ENCODE measurements at places on chromosomes 5 and 9. TPM values are rescaled to one million over a fixed set of nuclear protein-coding genes. Genes with fewer than 3 reads are reported as not detected.

DNA sequence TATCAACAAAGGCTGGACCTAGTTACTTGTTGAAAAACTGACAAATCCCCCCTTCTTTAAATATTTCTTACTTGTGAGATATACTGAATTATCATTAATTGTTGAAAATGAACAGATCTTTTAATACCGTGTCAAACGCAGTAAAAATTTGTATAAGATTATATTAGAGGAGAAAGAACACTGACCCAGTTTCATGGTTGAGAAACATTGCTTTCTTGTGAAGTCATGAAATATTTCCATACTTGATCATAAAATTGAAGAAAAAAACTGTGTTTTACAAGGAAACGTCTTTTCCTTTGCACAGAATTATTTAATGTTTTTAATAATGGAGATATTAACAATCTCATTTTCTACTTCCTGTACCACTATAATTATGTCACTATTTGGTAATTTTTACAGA lies 45.8 kb downstream of the MOCS2 start:
- no peak for DNase-seq

GRCh38 chr5:177605667-177606066 lies 5.7 kb downstream of the B4GALT7 start:
- no peak for DNase-seq

DNA sequence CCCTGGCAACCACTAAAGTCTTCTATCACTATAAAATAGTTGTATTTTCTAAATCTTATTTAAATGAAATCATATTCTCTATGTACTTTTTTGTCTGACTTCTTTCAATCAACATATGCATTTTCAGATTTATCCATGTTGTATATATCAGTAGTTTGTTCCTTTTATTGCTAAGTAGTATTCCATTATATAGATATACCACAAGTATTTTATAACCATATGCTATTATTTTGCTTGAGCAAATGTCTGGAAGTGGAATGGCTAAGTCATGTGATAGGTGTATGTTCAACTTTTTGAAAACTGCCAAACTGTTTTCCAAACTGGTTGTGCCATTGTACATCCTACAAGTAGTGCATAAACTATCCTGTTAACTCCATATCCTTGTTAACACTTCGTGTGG lies 131.1 kb downstream of the CWC27 start:
- DNase-seq, result no peak

DNA sequence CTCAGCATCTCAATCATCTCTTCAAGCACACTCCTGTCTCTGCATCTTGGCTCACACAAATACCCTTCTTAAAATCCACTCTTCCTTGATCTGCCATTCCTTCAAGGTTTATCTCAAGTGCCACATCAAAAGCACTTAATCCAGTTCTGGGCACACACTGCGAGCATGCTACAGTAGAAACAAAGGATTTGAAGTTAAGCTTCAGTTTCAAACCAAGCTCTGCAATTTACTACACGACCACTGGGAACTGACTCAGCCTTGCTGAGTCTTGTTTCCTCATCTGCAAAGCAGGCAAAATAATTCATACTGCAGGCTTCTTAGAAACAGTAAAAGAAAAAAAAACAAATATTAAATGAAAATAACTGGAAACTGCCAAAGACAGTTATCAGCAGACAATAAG lies 50.5 kb upstream of the CTNNAL1 start:
- peak; percentile 63 for DNase-seq

GRCh38 chr9:108537756-108538155 lies 318.0 kb downstream of the ACTL7B start:
- no peak for DNase-seq

DNA sequence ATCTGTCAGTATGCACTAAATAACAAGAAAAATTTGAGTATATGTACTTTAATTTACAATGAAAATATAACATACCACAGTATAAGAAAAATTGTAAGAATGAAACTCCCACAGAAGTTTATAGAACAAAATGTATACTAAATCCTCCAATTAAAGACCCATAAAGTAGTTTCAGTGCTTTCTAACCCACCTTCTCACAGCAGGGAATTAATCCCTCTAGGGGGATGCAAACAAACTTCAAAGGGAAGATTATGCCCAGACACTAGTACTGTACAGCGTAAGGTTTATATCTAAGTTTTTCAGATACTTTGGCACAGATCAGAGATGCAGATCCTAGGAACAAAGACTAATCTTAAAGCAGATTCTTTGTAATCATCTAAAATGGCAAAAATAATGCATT lies 57.2 kb downstream of the DENND1A start:
- DNase-seq, result no peak

DNA sequence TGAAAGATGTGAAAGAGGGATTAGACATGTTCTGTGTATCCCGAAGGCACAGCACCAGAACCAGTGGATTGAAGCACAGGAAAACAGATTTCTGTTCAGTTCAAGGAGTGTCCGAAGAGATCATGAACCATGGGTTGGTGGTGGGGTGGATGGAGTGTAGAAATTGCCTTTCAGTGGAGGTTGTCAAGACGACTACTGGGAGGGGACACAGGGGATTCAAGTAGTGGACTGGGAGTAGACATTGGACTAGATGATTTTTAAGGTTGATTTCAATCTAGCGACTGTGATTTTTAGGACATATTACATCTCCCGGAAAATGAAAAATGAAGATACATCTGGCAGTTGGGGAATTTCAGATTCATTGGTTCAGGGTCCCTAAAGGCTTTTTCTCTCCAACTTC lies 35.9 kb upstream of the TNFAIP8 start:
- no peak for DNase-seq

GRCh38 chr5:60354311-60354710 lies 345.7 kb downstream of the DEPDC1B start:
- no peak for DNase-seq

- DNase-seq, result no peak
Measured at GRCh38 chr9:78167356-78167755, 68.5 kb upstream of the CEP78 start.

DNA sequence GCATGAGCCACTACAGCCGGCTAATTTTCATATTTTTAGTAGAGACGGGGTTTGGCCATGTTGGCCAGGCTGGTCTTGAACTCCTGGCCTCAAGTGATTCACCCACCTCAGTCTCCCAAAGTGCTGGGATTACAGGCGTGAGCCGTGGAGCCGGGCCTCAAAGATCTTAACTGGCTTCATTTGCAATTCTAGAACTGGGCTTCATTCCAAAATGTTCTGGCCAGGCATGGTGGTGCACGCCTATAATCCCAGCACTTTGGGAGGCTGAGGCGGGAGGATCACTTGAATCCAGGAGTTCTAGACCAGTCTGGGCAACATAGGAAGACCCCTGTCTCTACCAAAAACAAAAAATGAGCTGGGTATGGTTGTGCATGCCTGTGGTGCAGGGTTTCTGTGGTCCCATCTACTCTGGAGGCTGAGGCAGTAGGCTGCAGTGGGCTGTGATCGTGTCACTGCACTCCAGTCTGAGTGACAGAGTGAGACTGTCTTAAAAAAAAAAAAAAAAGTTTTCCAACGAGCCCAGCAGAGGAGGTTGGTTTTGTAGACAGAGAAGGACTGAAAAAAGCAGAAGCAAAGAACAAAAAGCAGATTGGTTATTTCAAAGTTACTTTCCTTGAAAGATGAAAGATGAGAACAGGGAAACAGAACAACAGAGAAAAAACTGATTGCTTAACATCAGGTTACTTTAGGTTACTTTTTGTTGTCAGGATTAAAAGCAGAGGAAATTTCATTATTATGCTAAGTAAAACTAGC lies 78.2 kb downstream of the ANKRD55 start:
- DNase-seq, result no peak

PHF24 gene
- total RNA-seq, result not detected

PCDHB3 gene
- not detected for total RNA-seq

NOXA1 gene
- total RNA-seq, result 0.10 TPM

GRCh38 chr5:134396274-134396673 lies 15.4 kb downstream of the CDKN2AIPNL start:
- DNase-seq, result no peak

DNA sequence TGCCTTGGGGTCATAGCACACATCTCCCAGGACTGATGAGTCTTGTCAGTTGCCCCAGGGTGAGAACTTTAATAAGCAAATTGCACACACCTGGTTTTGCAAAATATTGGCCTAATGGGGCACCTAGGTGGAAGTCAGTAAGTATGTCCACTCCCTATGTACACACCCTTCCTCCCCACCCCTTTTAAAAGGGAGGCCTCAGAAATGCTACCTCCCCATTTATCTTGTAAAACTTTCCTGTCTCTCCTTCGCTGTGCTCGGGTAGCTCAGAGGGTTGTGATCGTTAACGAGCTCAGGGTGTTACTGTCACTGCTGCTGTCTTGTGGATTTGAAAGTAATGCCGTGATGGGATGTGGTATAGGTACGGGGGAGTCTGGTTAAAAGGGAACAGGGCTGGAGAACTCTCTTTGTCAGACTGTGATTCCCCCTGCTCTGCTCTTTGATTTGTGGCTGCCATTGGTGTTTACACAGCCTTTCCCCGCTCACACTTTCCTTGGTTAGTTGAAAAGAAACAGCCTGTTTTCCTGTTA lies 26.2 kb downstream of the ZNF462 start:
- no peak for DNase-seq

- DNase-seq, result no peak
Measured at GRCh38 chr5:178113841-178114324, 551 bp downstream of the N4BP3 start.

- DNase-seq, result peak; percentile 58
Measured at GRCh38 chr9:7234144-7234543, 476.4 kb downstream of the KDM4C start.

PCDHB16 gene
- total RNA-seq, result 0.03 TPM

GRCh38 chr5:161572914-161573313 lies 26.4 kb upstream of the GABRB2 start:
- DNase-seq, result no peak

DNA sequence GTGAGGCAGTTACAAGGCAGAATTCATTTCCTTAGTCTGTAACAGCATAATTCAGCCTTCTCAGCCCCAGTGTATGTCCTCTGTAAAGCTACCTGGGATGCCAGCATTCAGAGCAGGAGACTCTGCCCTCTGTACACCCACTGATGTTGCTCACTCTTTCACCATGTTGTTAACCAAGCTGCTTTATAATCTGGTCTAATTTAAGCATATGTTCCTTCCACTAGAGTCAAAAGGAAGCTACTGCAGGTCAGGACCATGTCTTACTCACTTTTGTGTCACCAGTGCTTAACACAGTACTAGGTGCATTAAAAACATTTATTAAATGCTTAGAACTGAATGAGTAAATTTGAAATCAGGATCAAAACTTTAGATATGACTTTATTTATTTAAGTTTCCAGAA lies 185.6 kb downstream of the FBXL17 start:
- DNase-seq, result no peak

DNA sequence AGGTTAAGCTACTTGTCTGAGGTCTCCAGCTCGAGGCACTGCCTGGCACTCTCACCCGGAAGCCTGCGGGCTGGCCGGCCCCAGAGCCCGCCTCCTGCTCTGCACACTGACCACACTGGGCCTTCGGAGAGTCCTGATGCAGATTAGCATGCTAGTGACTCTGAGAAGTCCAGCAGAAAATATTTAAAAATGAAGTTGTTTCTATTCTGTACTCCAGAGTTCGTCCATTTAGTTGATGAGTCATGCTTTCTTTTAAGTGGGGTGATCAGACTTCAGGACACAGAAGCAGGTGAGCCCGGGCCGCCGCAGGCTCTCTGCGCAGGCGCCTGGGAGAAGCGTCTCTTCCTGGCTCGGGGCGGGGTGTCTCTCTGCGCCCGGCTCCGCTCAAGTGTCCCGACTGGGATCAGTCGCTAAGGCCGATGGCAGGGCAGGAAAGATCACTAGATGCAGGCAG lies 32.5 kb downstream of the FAM240B start:
- DNase-seq, result no peak

- DNase-seq, result peak; percentile 96
Measured at GRCh38 chr5:114237766-114238165, 124.1 kb upstream of the KCNN2 start.

GRCh38 chr5:31853398-31854135 lies 214.6 kb downstream of the PDZD2 start:
- no peak for DNase-seq

GRCh38 chr9:649128-650074 lies 192.1 kb upstream of the DMRT1 start:
- DNase-seq, result no peak

PCDHB8 gene
- not detected for total RNA-seq

All from HT1080 (cell line).